ENCODE measurements at places on chromosomes 13 and 19.

DNA sequence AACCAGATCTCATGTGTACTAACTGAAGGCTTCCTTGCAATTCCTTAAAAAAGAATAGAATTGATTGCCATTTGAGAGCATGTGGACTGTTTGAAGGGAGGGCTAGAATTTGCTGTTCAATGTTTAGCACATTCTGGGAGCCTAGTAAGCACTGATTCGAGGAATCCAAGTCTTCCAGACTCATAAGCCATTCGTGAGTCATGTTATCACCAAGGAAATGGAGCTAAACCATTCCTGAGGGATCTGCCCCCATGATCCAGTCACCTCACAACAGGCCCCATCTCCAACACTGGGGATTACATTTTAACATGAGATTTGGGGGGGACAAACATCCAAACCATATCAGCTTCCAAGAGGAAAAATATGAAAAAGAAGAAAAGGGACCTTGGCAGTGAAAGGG is 276.4 kb downstream of the KCNRG start:
- no peak for DNase-seq

- DNase-seq: no peak
These were observed 27.5 kb upstream of the TMEM160 start for GRCh38 chr19:47075941-47076340.

GRCh38 chr13:90547272-90547790 is 800.2 kb upstream of the MIR17HG start:
- DNase-seq: no peak

DNA sequence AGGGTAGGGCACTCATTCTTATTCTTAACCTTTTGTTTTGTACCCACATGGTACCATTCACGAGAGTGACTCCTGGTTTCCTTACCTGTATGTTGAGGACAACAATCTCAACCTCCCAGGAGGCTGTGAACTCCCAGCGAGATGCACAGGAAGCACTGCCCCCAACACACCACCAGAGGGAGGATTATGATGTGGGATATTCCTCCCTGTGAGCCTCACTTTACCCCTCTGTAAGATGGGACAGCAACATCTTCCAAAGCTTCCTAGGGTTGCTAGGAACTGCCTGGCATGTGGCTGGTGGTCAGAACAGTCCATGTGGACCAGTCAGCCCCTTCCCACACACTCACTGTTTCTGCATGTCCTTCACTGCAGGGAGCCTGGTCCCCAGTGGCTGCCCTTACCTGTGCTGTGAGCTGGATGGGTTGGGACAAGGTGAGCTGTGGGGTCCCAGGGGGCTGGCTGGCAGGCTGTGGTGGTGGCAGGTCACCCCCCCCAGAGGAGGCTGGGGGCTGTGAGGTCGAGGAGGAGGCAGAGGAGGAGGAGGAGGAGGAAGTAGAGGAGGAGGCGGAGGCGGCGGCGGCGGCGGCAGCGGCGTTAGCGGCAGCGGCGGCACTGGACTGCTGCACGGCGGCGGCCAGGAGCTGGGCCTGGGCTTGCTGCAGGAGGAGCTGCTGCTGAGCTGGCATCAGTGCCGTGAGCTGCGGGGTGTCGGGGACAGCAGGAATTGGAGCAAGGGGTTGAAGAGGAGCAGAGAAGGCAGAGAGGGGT is 15.8 kb downstream of the POU2F2 start:
- DNase-seq: no peak

- no peak for DNase-seq
These were observed 59.9 kb downstream of the TBC1D4 start for GRCh38 chr13:75422028-75422427.

DNA sequence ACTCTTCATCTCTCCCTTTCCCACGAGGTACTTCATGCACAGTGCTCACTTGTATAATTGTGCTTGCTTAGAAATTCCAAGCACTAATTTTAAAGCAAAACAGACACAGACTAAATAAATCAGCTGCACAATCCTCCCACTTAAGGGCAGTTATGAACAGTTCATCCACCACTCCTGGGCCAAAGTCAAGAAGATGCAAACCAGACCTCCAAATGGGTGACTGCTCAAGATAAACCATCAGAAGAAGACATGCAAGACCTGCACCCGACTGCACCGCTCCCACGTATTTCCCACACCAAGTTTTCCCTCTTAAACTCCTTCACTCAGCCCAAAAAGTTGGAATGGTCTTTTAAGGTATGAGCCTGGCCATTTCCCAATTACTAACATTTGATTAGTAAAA is 19.9 kb downstream of the ZNF235 start:
- DNase-seq: no peak

- DNase-seq: no peak
These were observed 1985.7 kb upstream of the PRR20A start for GRCh38 chr13:55155046-55155445.

GRCh38 chr13:73521985-73522524 is 463.2 kb downstream of the KLF5 start:
- no peak for DNase-seq

GRCh38 chr13:29594710-29595379 is 643 bp downstream of the SLC7A1 start:
- no peak for DNase-seq

DNA sequence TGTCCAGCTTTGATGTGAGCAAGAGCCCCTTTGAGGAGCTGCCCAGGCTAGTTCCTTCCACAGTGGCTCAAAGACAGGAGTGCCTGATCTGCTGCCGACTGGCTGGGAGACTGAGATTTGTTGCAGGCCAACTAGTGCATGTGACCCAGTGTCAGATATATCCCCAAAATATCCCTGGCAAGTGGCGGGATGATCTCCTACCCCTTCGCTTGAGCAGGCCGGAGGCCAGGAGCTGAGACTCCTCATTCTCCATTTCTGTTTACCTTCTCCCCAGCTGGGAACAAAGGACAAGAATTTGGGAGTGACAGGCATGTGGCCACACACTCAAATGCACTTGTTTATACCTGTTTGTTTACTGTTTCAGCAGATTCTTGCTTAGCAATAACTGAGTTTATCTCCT is 37.1 kb upstream of the XPO4 start:
- no peak for DNase-seq

GRCh38 chr13:32951580-32951979 is 64.6 kb upstream of the KL start:
- no peak for DNase-seq

DNA sequence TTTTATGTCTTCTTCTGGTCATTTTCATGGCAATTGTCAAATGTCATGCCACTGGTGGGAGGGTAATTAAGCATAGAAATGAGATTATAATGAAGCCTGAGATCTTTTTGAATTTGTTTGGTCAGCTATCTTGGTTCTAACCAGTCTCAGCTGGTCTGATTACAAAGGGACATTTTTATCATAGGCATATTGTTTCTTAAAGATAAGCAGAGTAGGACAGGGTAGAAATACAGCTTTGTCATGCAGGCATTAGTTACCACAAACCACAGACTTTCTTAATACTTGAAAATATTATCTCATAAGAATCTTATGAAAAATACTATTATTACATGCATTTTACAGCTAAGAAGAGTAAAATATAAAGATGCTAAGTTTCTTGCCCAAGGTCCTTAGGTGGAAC is 1761.5 kb downstream of the PCDH9 start:
- DNase-seq: no peak

DNA sequence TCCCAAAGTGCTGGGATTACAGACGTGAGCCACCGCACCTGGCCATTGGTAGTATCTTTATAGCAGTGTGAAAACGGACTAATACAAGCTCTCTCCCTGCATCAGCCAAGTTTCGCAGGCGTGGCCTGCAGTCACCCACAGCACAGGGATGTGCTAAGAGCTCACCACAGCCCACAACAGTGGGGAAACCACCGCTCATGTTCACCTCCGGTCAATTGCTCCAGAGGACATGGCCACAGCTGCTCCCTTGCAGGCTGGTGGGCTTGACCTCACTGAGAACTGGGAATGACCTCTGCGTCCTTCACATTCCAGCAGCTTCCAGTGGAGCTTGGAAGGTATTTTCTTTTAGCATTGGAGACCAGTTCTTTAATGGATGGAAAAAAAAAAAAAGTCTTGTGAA is 156.4 kb downstream of the KCTD15 start:
- no peak for DNase-seq

GRCh38 chr19:12899891-12900518 is 9.0 kb downstream of the GCDH start:
- no peak for DNase-seq

GRCh38 chr13:26599403-26599802 is 41.9 kb downstream of the WASF3 start:
- DNase-seq: no peak

GRCh38 chr19:42216653-42217519 is 591 bp downstream of the DEDD2 start:
- peak; percentile 13 for DNase-seq

- no peak for DNase-seq
These were observed 109.8 kb downstream of the CACNA1A start for GRCh38 chr19:13396250-13397080.

- DNase-seq: no peak
These were observed 19.1 kb upstream of the ZNF260 start for GRCh38 chr19:36547001-36547732.

- no peak for DNase-seq
These were observed at the start of gene PPP1R12C for GRCh38 chr19:55116859-55117662. TSS of gene PPP1R12C (minus strand) at chr19:55117637. CDS start at chr19:55117543, 94 bp downstream.

GRCh38 chr19:8204961-8205360 is 4.2 kb upstream of the CERS4 start:
- peak; percentile 95 for DNase-seq
